ENCODE measurements at places on chromosomes 12 and 14. TPM values are rescaled to one million over a fixed set of nuclear protein-coding genes. Genes with fewer than 3 reads are reported as not detected.

- no peaks in the 10 kb centered on the region for H3K36me3 ChIP-seq
- DNase-seq, result peak; percentile 79
- H3K27me3 ChIP-seq, result no peaks in the 10 kb centered on the region
- H3K4me3 ChIP-seq, result no peak overlapping the region
Measured at GRCh38 chr14:89669193-89669592, 252.2 kb upstream of the FOXN3 start.

DNA sequence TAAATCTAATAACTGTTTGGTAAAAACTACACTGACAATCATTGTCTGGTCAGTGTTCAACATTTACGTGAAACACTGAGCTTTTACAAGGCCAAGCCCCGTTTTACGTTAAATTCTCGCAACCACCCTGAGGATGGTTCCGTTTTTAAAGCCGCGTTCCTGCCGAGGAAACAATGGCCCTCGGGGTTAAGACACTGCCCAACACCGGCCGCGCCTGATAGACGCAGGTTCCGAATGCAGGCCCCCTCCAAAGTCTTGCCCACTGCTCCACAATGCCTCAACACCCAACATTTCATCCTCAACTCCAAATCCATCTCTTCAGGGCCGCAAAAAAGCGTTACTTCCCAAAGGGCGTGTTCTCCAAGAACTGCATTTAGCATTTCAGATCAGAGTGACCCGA, 953 bp upstream of the SNRPF start:
- peak overlapping the region; percentile 90 for H3K4me3 ChIP-seq
- peaks cover 18% of the 10 kb centered on the region for H3K4me1 ChIP-seq
- no peak overlapping the region for H3K27ac ChIP-seq

CEP170B gene
- total RNA-seq, result 5.9 TPM

IL22 gene
- total RNA-seq, result not detected

DNA sequence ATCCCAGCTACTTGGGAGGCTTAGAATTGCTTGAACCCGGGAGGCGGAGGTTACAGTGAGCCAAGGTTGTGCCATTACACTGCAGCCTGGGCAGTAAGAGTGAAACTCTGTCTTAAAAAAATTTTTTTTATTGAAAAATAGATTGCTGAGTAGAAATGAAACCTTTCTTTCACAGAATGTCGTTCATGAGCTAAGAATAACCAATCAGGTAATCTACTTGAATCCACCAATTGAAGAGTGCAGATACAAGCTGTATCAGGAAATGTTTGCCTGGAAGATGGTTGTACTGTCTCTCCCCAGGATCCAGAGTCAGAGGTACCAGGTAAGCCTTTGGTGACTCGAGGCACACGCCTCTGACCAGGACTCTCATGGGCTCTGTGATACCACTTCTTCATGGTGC, 27.0 kb downstream of the DYNC1H1 start:
- H3K4me1 ChIP-seq, result peaks cover 15% of the 10 kb centered on the region

GRCh38 chr12:127125607-127126259, 1141.2 kb upstream of the TMEM132C start:
- H3K4me3 ChIP-seq, result no peak overlapping the region
- DNase-seq, result no peak
- no peaks in the 10 kb centered on the region for H3K36me3 ChIP-seq
- H3K27ac ChIP-seq, result no peak overlapping the region

LALBA gene
- total RNA-seq, result not detected

DNA sequence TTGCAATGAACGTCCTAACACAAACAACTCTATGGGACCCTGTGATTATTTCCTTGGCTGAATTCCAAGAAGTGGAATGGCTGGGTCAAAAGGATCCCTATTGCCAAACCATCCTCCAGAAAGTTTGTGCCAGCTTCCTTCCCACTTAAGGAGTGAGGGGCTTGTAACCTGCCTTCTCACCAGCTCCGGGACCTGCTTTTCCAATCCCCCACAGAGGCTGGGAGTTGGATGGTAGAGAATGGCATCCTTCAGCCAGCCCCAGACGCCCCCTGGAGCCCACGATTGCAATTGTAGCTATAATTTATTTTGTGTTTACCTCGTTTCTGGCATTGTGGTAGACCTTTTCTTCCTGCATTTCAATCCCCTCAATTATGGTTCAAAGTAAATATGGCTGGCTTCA, 9.7 kb upstream of the ZDHHC22 start:
- H3K4me3 ChIP-seq, result no peak overlapping the region
- no peak overlapping the region for H3K27ac ChIP-seq
- H3K36me3 ChIP-seq, result no peaks in the 10 kb centered on the region
- H3K27me3 ChIP-seq, result no peaks in the 10 kb centered on the region

DNA sequence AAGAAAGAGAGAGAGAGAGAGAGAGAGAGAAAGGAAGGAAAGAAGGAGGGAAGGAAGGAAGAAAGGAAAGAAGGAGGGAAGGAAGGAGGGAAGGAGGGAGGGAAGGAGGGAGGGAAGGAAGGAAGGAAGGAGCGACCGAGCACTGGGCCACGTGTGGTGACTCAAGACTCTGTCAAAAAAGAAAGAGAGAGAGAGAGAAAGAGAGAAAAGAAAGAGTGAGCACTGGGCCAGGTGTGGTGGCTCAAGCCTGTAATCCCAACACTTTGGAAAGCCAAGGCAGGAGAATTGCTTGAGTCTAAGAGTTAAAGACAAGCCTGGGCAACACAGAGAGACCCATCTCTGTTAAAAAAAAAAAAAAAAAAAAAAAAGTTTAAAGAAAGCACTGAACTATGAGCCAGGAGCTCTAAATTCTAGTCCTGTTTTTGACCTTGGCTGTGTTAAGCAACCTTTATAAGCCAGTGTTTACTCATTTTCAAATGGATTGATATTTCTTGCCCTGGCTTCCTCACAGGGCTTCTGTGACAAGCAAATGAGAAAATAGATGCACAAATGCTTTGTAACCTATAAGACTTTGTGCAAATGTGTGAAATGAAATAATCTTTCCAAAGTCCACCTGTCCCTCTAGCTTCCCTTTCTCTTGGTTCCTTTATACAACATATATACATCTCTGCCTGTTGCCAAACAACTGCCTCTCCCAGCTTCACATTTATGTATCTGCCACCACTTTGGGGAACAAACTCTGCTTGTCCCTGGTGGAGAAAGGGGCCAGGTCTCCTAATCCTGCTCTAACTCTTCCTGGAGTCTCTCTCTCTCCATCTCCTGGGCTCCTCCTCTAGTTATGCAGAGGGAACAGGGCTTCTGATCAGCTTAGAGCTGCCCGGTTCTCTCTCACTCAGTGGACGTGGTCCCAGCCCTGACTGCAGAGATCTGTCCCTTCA, 16.1 kb upstream of the PLEKHG6 start:
- DNase-seq, result no peak
- no peak overlapping the region for H3K27ac ChIP-seq
- H3K27me3 ChIP-seq, result no peaks in the 10 kb centered on the region
- no peaks in the 10 kb centered on the region for H3K36me3 ChIP-seq
- no peaks in the 10 kb centered on the region for H3K4me1 ChIP-seq

GRCh38 chr14:63881926-63882325, 29.1 kb downstream of the SYNE2 start:
- H3K27ac ChIP-seq, result no peak overlapping the region
- peaks cover 5% of the 10 kb centered on the region for H3K4me1 ChIP-seq
- H3K36me3 ChIP-seq, result no peaks in the 10 kb centered on the region
- no peaks in the 10 kb centered on the region for H3K27me3 ChIP-seq

GRCh38 chr12:14845350-14845750, 2.0 kb upstream of the ART4 start:
- peak overlapping the region; percentile 52 for H3K27ac ChIP-seq
- peaks cover 56% of the 10 kb centered on the region for H3K4me1 ChIP-seq
- no peaks in the 10 kb centered on the region for H3K27me3 ChIP-seq
- no peak overlapping the region for H3K4me3 ChIP-seq
- no peak for DNase-seq

IQSEC3 gene
- total RNA-seq, result 1.4 TPM

DNA sequence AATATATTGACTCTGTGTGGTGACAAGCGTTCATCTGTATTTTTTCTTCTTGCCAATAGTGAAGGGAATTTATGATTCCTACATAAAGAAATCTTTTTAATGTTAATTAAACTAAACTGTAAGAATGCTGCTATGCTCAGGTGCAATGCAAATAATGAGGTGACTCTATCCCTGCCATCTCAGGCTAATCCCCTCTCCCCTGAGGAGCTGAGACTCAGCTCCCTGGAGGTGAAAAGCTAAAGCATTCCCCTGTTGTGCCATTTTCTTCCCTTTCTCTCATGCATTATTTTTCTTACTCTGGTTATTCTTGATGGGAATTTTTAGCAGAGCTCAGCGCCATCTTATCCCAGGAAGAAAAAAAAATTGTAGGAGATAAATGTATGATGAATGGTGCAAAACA, 113.9 kb upstream of the FGD4 start:
- no peaks in the 10 kb centered on the region for H3K36me3 ChIP-seq
- no peak for DNase-seq

FOXN4 gene
- not detected for total RNA-seq

- no peaks in the 10 kb centered on the region for H3K27me3 ChIP-seq
- H3K36me3 ChIP-seq, result no peaks in the 10 kb centered on the region
- no peaks in the 10 kb centered on the region for H3K4me1 ChIP-seq
Measured at GRCh38 chr12:97960741-97961608, 498.4 kb downstream of the RMST start.

CCDC59 gene
- total RNA-seq, result 35.2 TPM

DNA sequence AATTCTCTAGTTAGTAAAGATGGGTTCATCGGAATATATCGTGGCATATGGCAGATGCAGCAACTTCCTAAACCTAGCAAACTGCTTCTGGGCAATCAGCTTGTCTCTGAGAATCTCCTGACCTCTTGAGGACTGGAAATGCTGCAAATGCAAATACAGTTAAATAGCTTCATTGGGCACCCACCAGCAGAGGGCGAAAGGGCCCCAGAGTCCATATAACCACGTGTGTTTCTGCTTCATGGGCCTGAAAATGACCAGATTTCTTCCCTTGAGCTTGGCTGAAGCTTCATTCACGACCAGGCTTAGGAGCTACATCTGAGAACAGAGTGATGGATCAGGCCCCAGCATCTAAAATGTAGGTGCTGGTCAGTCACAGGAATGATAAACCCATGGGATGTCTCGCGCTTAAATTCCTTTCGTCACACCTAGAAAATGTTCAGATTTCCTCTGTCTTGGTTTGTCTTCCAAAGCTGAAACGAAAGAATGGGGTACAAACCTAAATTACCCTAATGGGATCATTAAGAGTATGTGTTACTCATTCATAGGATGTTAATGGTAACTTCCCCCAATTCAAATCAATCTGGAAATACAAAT, 1482.5 kb upstream of the TMEM132C start:
- H3K27ac ChIP-seq, result no peak overlapping the region
- H3K27me3 ChIP-seq, result no peaks in the 10 kb centered on the region
- no peaks in the 10 kb centered on the region for H3K4me1 ChIP-seq
- no peak overlapping the region for H3K4me3 ChIP-seq
- no peaks in the 10 kb centered on the region for H3K36me3 ChIP-seq
- no peak for DNase-seq

- H3K36me3 ChIP-seq, result no peaks in the 10 kb centered on the region
- H3K4me1 ChIP-seq, result no peaks in the 10 kb centered on the region
- H3K27me3 ChIP-seq, result peaks cover 4% of the 10 kb centered on the region
- H3K27ac ChIP-seq, result no peak overlapping the region
- DNase-seq, result no peak
Measured at GRCh38 chr12:84862186-84862585, 50.4 kb downstream of the SLC6A15 start.

- no peaks in the 10 kb centered on the region for H3K4me1 ChIP-seq
- no peak overlapping the region for H3K4me3 ChIP-seq
- H3K36me3 ChIP-seq, result no peaks in the 10 kb centered on the region
- H3K27ac ChIP-seq, result no peak overlapping the region
- no peak for DNase-seq
Measured at GRCh38 chr14:78345131-78345744, 175.1 kb downstream of the NRXN3 start.

- no peak overlapping the region for H3K27ac ChIP-seq
- DNase-seq, result no peak
- no peaks in the 10 kb centered on the region for H3K4me1 ChIP-seq
- H3K4me3 ChIP-seq, result no peak overlapping the region
Measured at GRCh38 chr12:85348779-85349178, 68.8 kb downstream of the ALX1 start.

GRCh38 chr14:103290494-103290893, 43.5 kb upstream of the EIF5 start:
- H3K27ac ChIP-seq, result no peak overlapping the region
- DNase-seq, result no peak
- no peaks in the 10 kb centered on the region for H3K36me3 ChIP-seq
- H3K27me3 ChIP-seq, result peaks cover 31% of the 10 kb centered on the region
- H3K4me1 ChIP-seq, result no peaks in the 10 kb centered on the region

TDRD9 gene
- total RNA-seq, result 7.7 TPM
